Bronchial smooth muscle cell (primary cell): ENCODE measurements at places on chromosomes 7 and 10. TPM values are rescaled to one million over a fixed set of nuclear protein-coding genes. Genes with fewer than 3 reads are reported as not detected.

Gene GRID2IP
- under 0.01 TPM in 1 of 2 replicates, not detected in the other for total RNA-seq

Gene CPN1
- not detected in 2 replicates for total RNA-seq

Gene TMEM254
- 6.9 and 9.9 TPM in 2 replicates for total RNA-seq

Gene LRRN3
- 1.4 and 2.1 TPM in 2 replicates for total RNA-seq

Gene JCAD
- total RNA-seq, result 2.0 and 4.3 TPM in 2 replicates

Gene ASB10
- not detected in 2 replicates for total RNA-seq

Gene ZPBP
- total RNA-seq, result not detected in 2 replicates

Gene AKR1C3
- total RNA-seq, result 158 and 170 TPM in 2 replicates

Gene URGCP
- total RNA-seq, result 27.0 and 27.4 TPM in 2 replicates

Gene MPP7
- total RNA-seq, result under 0.01 and 0.26 TPM in 2 replicates
